ENCODE measurements at places on chromosomes 1 and 21.

DNA sequence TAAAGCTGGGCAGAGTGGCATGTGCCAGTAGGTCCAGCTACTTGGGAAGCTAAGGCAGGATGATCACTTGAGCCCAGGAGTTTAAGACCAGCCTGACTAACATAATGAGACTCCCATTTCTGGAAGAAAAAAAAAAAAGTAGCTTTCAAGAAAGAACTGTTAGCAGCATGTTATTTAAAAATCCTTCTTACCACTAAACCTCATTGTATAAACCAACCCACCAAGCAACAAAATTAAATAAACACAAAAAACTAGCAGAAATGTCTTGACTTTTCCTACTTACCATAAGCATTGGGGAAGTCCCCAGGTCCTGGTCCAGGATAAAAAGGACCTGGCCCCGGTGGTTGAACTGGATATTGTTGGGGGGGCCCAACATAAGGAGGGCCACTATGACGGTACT is 192.9 kb upstream of the HP1BP3 start:
- no peak for DNase-seq

GRCh38 chr1:116911188-116911553 is 1.5 kb downstream of the PTGFRN start:
- peak; percentile 29 for DNase-seq

GRCh38 chr21:45088729-45089128 is 14.3 kb downstream of the ADARB1 start:
- DNase-seq: no peak

GRCh38 chr1:22406722-22407495 is 44.7 kb upstream of the ZBTB40 start:
- DNase-seq: no peak

DNA sequence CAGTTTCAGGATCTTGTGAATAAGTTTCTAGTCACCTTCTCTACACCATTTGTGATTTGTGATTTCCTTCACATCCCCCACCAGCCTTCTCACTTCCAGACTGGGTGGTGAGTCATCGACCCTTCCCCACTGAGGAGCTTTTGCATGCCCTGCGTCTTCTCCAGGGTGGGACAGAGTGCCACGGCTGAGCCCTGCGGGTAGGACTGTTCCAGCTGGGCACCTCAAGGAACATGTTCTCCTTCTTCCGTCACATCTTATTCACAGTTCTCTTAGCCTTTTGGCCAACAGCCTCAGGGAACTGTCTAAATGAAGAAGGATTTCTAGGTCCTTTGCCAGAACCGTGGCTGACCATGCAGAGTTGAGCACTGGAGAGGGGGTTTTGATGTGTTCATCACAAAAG is 116.5 kb downstream of the TMEM53 start:
- no peak for DNase-seq

- DNase-seq: no peak
These were observed 57.6 kb upstream of the JUN start for GRCh38 chr1:58841455-58841854.

GRCh38 chr1:4108758-4109627 is 208.9 kb upstream of the C1orf174 start:
- DNase-seq: no peak

- no peak for DNase-seq
These were observed 9.1 kb upstream of the RUNX3 start for GRCh38 chr1:24939040-24939674.

GRCh38 chr1:1213345-1214265 is at the start of gene TNFRSF4:
TNFRSF4 (minus strand) TSS chr1:1214153; CDS start chr1:1214127, 26 bp downstream.
- peak; percentile 38 for DNase-seq

All from kidney (tissue), 22 donors.